ENCODE measurements at places on chromosomes 1 and 21. TPM values are rescaled to one million over a fixed set of nuclear protein-coding genes. Genes with fewer than 3 reads are reported as not detected.

GBP6 gene
- 0.73 TPM for total RNA-seq

KCNH1 gene
- 12.1 TPM for total RNA-seq

OR6N1 gene
- not detected for total RNA-seq

SPATC1L gene
- 6.0 TPM for total RNA-seq
